Progenitor cell of endocrine pancreas (in vitro differentiated cells): ENCODE measurements at places on chromosomes 12 and 14. TPM values are rescaled to one million over a fixed set of nuclear protein-coding genes. Genes with fewer than 3 reads are reported as not detected.
A peak's percentile ranks its signal among the peaks of the same experiment; 100 is the strongest.

GRCh38 chr12:98221243-98221808 is 294.1 kb upstream of the TMPO start:
- no peaks in the 10 kb centered on the region for H3K27me3 ChIP-seq
- DNase-seq = no peak
- H3K4me3 ChIP-seq = no peak overlapping the region
- peaks cover 21% of the 10 kb centered on the region for H3K4me1 ChIP-seq

DNA sequence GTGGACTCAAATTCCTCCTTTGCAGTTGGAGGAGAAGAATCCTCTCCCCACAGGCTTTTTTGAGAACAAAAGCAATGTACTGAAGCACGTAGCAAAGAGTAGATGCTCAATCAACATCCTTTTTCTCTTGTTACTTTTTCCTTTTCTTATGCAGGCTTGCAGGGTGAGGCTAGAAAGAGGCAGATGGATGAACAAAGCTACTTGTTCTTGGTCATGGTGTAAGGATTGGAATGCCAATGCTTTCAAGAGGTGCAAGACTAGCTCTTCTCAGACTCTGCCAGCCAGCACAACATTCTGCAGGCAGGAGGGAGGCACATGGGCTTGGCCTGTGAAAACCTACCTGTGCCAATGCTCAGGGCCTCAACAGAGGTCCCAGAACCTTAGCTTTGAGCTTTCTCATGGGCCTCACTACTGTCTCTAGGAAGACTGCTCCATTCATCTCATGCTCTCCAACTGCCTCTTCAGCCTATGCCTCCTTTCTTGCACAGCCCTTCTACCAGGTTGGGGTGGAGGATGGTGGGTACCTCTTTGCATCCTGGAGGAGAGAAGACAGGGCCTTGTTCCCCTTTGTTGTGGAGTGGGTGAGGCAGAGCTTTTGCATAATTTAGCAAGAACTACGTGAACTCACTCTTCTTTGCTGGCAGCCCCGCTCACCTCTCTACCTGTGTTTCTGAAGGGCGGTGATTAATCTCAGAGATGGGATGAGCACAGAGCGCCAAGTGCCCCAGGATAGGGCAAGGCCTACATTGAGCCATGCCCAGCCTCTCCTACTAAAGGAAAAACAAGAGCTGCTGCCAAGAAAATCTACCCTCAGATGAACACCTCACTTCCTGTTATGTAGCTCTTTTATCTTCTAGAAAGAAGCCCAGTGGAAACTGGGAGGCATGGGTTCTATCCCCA is 1119.7 kb downstream of the VRK1 start:
- no peak overlapping the region for H3K4me3 ChIP-seq
- H3K27me3 ChIP-seq = peaks cover 13% of the 10 kb centered on the region
- DNase-seq = no peak
- H3K36me3 ChIP-seq = no peaks in the 10 kb centered on the region
- H3K4me1 ChIP-seq = no peaks in the 10 kb centered on the region
- no peak overlapping the region for H3K27ac ChIP-seq

Gene CFAP54
- total RNA-seq = 5.9 TPM in 2 replicates

- H3K27me3 ChIP-seq = no peaks in the 10 kb centered on the region
- H3K4me1 ChIP-seq = no peaks in the 10 kb centered on the region
- DNase-seq = no peak
- H3K4me3 ChIP-seq = no peak overlapping the region
- H3K36me3 ChIP-seq = no peaks in the 10 kb centered on the region
- no peak overlapping the region for H3K27ac ChIP-seq
Observed at GRCh38 chr14:47191700-47192099, 483.7 kb downstream of the MDGA2 start.

DNA sequence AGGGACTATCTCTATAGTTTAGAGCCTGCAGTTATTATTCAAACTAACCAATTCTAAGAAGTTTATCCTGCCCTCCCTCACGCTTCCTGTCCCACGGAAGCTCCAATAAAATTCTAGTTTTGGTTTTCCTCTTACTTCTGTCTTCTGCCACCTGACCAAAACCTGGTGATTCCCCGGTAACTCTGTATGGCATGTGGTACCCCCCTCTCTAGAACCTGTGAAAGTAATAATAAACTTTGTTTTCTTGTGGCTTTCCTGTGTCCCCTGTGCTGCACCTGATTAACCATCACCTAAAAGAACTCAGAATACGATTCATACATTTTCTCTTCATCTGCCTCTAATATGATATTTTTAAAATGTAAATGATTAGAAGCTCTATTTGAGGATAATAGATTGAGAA is 379.8 kb downstream of the APAF1 start:
- H3K36me3 ChIP-seq = no peaks in the 10 kb centered on the region
- DNase-seq = no peak
- H3K4me1 ChIP-seq = peaks cover 7% of the 10 kb centered on the region
- no peaks in the 10 kb centered on the region for H3K27me3 ChIP-seq
- H3K4me3 ChIP-seq = no peak overlapping the region

DNA sequence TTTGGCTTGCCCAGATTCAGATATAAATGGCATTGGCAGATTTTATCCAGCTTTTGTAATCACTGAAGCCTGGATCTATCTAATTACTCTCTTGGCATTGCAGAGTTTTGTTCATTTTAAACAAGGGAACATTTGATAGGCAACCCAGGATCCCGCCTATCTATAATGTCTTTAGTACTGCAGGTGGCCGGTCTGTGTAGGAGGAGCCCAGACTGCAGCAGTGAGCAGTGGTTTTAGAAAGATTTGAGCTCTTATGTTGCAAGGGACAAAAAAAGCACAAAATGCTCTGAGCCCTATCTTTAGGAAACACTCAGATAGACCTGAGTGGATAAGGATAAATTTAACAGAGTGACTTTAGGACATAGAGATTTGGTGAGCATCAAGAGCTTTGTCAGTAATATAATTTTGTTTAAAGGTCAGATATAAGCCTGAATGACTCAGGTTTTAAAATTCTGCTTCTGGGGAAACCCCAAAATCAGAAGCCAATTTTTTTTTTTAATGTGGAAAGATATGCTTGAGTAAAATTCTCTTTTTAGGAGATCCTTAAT is 165.5 kb downstream of the SLC5A8 start:
- H3K36me3 ChIP-seq = no peaks in the 10 kb centered on the region
- H3K27me3 ChIP-seq = no peaks in the 10 kb centered on the region
- DNase-seq = no peak
- peaks cover 4% of the 10 kb centered on the region for H3K4me1 ChIP-seq
- H3K4me3 ChIP-seq = no peak overlapping the region
- H3K27ac ChIP-seq = no peak overlapping the region

Gene CCDC175
- 0.20 and 0.26 TPM in 2 replicates for total RNA-seq

GRCh38 chr14:73739899-73740617 is 25.9 kb upstream of the PNMA1 start:
- peak overlapping the region; percentile 26 for H3K4me3 ChIP-seq
- H3K27ac ChIP-seq = peak overlapping the region; percentile 96
- DNase-seq = no peak
- peaks cover 40% of the 10 kb centered on the region for H3K4me1 ChIP-seq

- no peak for DNase-seq
- no peak overlapping the region for H3K4me3 ChIP-seq
- H3K27me3 ChIP-seq = no peaks in the 10 kb centered on the region
- H3K27ac ChIP-seq = no peak overlapping the region
Observed at GRCh38 chr12:3098436-3098835, 21.3 kb downstream of the TSPAN9 start.

- H3K27me3 ChIP-seq = no peaks in the 10 kb centered on the region
- no peak overlapping the region for H3K4me3 ChIP-seq
- no peak for DNase-seq
- peaks cover 35% of the 10 kb centered on the region for H3K36me3 ChIP-seq
Observed at GRCh38 chr14:102965971-102966655, 43.6 kb downstream of the AMN start.

Gene AQP2
- total RNA-seq = 0.29 and 1.0 TPM in 2 replicates

GRCh38 chr12:54583726-54584125 is 4.7 kb downstream of the PPP1R1A start:
- DNase-seq = no peak
- no peak overlapping the region for H3K27ac ChIP-seq
- peaks cover 18% of the 10 kb centered on the region for H3K4me1 ChIP-seq
- H3K4me3 ChIP-seq = no peak overlapping the region
- peaks cover 5% of the 10 kb centered on the region for H3K36me3 ChIP-seq
